ENCODE measurements at places on chromosomes 4 and X.
A peak's percentile ranks its signal among the peaks of the same experiment; 100 is the strongest.

- peak; percentile 83 for DNase-seq
Observed at GRCh38 chr4:39521253-39521919, 5.9 kb downstream of the UGDH start.

GRCh38 chr4:75306506-75306905 is 207.7 kb downstream of the RCHY1 start:
- no peak for DNase-seq

GRCh38 chrX:15525664-15526416 is 25.2 kb downstream of the BMX start:
- no peak for DNase-seq

DNA sequence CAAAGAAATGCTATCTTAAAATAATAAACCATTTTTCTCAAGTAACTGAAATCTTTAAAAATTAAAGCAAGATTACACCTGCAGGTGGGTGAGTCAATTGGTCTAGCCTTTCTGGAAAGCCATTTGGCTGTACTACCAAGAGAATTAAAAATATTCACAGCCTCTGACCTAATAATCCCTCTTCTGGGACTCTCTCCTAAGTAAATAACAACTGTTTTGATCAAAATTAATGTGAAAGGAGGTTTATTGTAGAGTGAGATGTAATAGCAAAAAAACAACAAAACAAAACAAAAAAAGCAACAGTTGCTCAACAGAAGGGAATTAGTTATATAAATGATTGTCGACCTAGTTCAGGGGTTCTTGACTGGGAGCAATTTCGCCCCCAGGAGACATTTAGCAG is 89.0 kb downstream of the GEMIN8 start:
- no peak for DNase-seq

DNA sequence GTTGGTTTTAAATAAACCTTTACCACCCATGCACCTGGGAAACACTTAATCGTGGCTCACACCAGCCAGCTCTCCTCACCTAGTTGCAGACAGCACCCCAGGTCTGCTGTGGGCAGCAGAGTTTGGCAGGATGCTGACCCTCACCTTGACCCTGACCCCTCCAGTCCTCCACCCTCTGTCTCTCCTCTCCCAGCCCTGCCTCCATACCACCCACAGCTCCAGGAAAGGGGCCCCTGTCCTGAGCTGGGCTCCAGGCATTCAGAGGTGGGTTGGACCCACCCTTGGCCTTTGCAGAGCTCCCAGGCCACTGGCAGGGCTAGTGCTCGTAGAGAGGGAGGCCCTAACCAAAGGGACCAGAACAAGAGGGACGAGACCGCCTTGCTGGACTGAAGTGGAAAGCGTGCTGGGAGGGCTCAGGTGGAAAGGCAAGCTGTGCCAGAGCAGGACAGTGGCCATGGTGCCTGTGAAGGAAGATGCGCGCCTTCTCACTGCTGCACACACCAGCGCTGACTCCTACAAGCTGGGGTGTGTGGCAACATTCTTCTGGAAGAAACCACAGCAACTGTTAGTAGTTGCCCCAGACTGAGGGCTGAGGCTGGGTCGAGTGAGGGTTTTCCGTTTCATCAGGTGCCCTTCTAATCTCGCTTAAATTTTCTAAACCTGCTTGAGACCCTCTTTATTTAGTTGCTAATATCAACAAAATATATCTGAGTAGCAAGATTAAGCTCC is 10.7 kb upstream of the S100P start:
- no peak for DNase-seq

DNA sequence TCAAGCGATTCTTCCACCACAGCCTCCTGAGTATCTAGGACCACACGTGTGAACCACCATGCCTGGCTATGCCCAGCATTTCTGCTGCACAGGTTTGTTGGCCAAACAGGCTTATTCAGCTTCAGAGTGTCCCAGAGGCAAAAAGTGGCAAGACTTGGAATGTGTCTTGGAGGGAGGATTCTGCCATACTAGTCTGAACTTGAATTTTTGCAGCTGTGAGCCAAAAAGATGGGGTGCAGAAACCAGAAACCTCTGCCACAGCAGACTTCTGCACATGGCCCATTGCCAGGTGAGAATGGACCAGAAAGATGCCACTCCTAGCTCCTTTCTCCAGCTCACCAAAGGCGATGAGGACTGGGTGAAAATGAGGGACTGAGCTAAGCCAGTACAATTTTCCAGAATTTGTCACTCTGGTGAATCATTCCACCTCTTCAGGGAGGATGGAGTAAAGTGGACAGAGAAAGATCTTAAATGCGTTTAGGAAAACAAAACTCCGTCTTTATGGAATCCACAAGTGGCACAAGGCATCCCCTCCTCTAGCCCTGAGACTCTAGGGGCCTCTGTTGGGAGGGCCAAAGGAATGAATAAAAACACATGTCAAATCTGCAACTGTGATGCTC is 369.1 kb upstream of the CLNK start:
- DNase-seq: no peak

DNA sequence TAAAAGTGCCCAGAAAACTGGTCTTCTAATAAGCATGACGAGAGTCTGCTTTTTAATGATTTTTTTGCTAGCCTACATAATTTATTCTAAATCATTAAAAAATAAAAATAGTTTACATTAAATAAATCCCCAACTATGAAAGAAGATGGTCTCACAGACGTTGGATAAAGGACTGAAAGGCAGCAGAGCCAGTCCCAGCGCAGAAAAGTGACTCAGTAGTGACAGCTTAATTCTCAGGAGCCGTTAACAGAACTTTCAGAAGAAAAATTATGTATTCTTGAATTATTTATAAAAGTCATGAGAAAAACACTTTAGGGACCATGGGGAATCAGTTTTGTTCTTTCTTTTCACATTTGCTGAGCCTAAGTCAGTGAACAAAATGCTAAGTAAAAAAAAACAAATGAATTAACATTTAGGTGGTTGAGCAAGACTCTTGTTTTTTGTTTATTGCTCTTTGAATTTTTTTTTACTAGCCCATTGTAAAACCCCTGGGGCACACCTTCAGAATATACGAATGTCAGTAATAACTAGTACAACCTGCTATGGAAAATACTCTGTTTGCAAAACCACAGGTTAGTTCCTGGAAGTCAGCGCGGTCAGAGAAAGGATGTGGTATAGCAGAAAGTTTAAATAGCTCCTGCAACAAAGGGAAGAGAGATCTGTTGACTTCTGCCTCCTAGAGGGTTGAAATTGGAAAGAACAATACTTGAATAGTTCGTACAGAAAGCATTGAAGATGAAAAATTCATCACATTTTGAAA is 50.4 kb upstream of the CCDC160 start:
- no peak for DNase-seq

- no peak for DNase-seq
Observed at GRCh38 chrX:132776486-132777210, 181.8 kb downstream of the HS6ST2 start.

DNA sequence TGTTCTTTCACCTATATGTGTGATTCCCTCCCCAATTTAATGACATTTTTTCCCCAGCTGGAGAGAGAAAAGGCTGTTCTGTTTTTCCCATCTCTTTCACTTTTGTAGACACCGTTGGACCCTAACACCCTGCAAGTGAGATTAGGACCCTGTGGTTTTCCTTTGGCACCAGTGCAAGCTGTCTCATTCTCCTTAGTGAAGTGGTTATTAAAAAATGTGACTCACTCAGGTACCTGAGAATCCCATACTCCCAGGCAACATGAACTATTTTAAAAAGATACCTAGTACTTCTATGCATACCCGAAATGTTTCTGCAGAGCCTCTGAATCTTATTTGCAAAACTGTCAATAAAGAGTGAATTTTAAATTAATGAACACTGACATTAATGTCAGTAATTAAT is 175.7 kb upstream of the TBC1D9 start:
- no peak for DNase-seq

- no peak for DNase-seq
Observed at GRCh38 chrX:70444946-70445656, 466 bp downstream of the DLG3 start.

- no peak for DNase-seq
Observed at GRCh38 chr4:119082661-119083060, 53.0 kb upstream of the MYOZ2 start.

- DNase-seq: no peak
Observed at GRCh38 chr4:187232196-187232595, 508.5 kb upstream of the FAT1 start.

DNA sequence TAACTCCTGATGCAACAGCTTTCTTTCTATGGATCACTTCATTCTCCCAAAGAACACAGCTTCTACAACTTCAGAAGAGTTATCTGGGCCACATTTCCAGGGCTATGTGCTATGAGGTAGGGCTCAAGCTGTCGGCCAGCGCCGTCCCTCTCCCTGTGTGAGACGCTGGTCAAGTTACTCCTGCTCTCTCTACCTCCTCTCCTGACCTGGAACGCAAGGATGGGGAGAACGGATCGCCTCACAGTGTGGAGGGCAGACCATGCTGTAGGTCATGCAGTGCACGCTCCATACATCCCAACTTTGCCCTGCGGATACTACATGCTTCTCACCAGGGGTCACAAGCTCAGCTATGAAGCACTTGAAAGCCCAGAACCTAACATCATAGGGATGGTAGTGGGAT is 42.4 kb downstream of the JAKMIP1 start:
- DNase-seq: no peak

- peak; percentile 0 for DNase-seq
Observed at GRCh38 chr4:180695851-180696250, 1547.4 kb upstream of the TENM3 start.

GRCh38 chr4:158068068-158068467 is 104.8 kb downstream of the GASK1B start:
- peak; percentile 60 for DNase-seq

- no peak for DNase-seq
Observed at GRCh38 chr4:177405508-177405907, 36.7 kb downstream of the AGA start.

- no peak for DNase-seq
Observed at GRCh38 chr4:161167539-161167938, 996.3 kb downstream of the FSTL5 start.

- DNase-seq: no peak
Observed at GRCh38 chr4:152293527-152293926, 242.4 kb downstream of the FBXW7 start.

- DNase-seq: peak; percentile 48
Observed at GRCh38 chr4:14345356-14345775, 656.9 kb upstream of the CPEB2 start.

GRCh38 chr4:155544547-155544946 is 122.1 kb upstream of the GUCY1A1 start:
- no peak for DNase-seq

DNA sequence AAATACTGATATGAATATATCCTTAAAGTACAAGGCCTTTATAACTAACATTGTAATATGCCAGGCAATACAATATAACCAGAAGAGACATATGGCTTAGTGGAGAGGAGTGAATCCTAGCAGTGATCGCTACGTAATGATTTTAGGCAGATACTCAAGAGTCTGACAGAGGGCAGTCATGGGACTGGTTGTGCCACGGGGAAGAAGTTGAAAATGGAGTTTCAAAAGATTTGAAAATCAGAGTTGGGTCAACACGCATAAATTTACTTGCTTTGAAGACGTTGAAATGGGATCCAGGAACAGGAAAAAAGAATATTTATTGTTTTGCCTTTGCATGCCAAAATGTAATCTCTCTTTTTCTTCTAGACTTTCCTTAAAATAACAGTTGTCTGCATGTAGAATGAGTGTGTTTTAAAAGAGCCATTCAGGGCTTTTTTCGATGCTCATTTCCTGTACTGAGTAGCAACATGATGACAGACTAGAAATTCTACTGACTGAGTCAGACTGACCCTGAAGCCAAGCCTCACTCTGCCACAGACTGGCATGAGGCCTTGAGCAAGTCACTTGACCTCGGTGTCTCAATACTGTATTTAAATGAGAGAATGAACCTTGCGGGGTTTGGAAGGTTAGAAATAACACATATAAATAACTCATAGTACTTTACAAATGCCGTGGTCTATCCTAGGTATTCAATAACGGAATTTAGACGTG is 8.1 kb upstream of the SMS start:
- DNase-seq: peak; percentile 94

- peak; percentile 16 for DNase-seq
Observed at GRCh38 chr4:169440446-169440845, 169.7 kb upstream of the SH3RF1 start.

- DNase-seq: no peak
Observed at GRCh38 chr4:76199664-76200211, 13.9 kb downstream of the SCARB2 start.

DNA sequence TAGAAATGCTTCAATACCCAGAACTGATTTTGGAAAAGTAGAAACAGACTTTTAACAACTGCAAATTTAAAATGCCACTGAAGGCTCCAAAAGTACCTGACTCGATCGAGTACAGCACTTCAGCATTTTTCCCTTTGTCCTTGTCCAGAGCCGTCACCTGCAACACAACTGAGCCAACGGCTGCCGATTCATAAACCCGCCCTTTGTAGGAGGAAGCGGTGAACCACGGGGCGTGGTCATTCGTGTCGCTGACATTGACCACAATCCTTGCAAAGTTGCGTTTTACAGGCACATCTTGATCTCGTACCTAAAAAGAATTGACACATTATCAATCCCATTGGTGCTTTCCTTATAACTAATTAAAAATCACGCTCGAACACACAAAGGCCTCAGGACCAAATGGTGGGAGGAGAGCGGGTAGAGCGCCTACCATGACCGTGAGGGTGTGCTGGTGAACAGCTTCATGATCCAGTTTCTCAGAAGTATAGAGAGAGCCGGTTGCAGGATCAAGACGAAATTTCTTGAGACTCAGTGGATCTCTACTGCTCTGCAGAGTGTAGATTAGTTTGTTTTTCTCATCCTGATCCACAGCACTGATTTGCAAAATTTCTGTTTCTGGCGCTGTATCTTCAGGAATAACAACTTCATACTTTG is 72.8 kb upstream of the MTNR1A start:
- no peak for DNase-seq

- no peak for DNase-seq
Observed at GRCh38 chrX:19832191-19832965, 55.0 kb downstream of the SH3KBP1 start.

GRCh38 chr4:184399512-184399908 is 74.8 kb downstream of the IRF2 start:
- DNase-seq: peak; percentile 67

DNA sequence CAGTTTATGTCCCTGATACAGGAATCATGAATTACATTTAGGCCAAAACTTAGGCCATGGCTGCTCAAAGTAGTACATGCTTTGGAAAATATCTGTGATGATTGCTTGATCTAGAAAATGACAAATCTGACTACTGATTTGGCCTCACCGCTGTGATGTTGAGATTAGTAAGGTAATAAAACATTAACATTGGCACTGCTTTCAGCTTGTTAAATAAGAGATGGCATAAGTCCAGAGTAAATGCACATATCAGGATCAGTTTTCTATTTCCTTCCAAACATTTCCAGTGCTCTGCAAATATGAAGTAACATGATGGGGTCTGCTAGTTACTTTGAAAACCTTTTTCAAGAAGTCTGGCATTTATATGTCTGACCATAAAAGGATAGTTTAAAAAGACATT is 687.3 kb upstream of the ACTRT1 start:
- no peak for DNase-seq

GRCh38 chrX:154049209-154050112 is 29.8 kb upstream of the IRAK1 start:
- peak; percentile 47 for DNase-seq

GRCh38 chr4:168318266-168318895 is at the start of gene DDX60:
DDX60 (minus strand) TSS chr4:168318752; CDS start chr4:168311259, 7,493 bp downstream.
- peak; percentile 81 for DNase-seq
